ENCODE measurements at places on chromosomes 5 and 9.
A peak's percentile ranks its signal among the peaks of the same experiment; 100 is the strongest.

DNA sequence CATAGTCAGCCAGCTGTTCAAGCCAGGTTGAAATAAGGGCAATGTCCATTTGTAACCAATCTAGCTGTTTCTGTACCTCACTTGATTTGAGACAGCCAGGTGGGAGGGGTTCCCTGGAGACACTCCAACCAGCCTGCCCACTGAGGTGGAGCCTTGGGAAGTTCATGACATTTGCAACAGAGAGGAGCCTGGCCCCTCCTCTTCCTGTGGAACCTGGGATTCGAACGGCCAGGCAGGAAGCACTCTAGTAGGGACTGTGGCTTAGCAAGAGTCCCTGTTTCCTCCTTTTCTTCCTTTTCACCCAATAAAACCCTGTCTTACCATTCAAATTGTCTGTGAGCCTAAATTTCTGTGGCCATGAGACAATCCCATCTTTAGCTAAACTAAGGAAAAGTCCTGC is 312.3 kb upstream of the NMUR2 start:
- no peak for DNase-seq

DNA sequence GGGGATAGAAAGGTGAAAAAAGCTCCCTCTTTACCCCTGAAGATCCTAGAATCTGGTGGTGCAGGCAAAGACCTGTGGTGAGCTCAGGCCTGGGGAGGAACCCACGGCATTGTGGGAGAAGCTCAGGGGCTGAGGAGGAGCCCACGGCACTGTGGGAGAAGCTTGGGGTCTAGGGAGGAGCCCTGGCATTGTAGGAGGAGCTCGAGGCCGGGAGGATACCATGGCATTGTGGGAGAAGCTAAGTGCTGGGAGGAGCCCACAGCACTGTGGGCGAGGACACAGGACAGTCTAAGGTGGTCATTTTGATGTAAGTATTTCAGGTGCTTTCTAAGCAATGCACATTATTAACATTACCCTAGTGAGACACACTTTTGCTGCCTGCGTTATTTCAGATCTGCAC is 179.7 kb downstream of the HSD17B3 start:
- no peak for DNase-seq

GRCh38 chr9:107983181-107983603 is 493.6 kb upstream of the KLF4 start:
- DNase-seq: no peak

DNA sequence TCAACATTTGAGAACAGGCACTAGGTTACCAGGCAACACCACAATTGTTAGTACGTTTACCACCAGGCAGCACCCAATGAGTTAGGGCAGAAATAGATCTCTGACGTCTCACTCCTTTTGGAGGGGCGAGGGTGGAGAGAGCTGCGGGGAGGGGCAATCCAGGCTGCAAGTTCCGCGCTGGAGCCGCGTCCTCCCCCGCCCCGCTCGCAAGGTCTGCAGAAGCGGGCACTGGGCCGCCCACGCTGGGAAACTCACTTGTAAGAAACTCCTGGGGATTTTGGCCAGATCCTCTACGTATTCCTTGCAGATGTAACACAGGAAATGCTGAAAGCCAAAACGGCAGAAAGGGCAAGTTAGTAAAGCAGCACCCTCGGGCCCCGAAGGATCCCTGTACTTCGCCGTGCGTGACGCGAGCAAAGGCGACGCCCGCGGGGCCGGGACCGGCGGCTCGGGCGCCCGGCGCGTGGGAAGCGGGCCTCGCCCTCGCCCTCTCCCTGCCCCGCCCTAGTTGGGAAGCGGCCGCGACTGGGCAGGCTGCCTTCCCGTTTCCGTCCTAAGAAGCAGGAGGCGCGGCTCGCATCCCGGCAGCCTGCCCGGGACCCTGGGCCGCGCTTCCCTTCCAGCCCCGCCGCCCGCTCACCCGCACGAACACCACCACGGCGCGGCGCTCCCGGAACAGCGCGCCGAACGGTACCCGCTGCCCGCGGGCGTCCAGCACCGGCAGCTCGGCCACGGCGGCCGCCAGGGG is 493 bp downstream of the PRXL2C start:
- peak; percentile 75 for DNase-seq

DNA sequence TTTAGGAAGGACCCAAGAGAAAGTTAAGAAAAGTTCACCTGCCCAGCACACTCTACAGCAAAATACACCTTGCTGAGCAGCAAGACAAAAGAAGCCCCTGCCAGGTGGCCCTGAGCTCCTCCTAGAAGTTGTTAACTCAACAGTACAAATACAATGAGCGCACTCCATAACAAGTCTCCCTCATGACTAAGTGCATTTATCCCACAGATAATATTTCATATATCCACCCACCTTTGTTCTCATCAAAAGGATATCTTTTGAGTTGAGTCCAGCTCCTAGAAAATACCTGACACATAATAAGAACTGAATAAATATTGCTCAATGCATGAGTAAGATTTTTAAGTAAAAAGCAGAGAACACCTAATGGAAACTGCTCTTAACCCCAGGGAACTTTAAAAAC is 73.3 kb downstream of the ABCA1 start:
- no peak for DNase-seq

- DNase-seq: no peak
These were observed 123.4 kb downstream of the OLFM1 start for GRCh38 chr9:135210676-135211523.

GRCh38 chr9:6415266-6415665 is 2.3 kb downstream of the UHRF2 start:
- DNase-seq: no peak

DNA sequence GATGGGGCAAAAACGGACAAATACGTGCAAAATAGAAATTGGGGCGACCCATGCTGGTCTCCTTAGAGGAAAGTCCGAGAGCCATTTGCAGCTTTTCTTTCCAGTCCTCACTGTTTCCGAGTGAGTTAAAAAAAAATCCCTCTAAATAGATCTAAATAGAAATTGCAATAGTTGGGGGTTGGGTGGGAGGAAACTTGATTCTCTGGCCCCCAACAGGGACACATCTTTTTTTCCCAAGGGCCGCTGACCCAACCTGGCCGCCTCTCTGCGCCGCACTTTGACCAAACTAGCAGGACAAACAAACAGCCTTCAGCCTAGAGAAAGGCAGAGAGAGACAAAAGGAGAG is 2.8 kb upstream of the NKX2-5 start:
- DNase-seq: peak; percentile 32

GRCh38 chr9:130267930-130268329 is 2.4 kb downstream of the HMCN2 start:
- DNase-seq: no peak

GRCh38 chr9:107755246-107755645 is 265.7 kb upstream of the KLF4 start:
- no peak for DNase-seq

DNA sequence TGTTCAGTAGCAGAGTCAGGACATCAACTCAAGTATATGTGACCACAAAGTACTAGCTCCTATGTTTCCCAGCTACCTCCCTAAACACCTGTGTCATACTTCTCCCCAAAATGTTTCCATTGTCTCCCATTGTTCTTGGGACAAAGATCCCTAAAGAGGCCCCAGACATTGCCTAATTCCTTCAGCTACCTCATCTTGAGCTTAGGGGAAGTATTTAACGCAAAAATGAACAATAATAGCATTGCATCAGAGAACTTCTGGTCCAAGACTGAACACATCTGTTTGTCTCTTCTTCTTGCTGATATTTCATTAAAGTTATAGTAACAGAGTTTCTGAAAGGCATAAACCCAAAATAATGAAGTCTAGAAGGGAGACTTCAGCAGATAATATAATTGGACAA is 430.8 kb downstream of the MTRR start:
- no peak for DNase-seq

DNA sequence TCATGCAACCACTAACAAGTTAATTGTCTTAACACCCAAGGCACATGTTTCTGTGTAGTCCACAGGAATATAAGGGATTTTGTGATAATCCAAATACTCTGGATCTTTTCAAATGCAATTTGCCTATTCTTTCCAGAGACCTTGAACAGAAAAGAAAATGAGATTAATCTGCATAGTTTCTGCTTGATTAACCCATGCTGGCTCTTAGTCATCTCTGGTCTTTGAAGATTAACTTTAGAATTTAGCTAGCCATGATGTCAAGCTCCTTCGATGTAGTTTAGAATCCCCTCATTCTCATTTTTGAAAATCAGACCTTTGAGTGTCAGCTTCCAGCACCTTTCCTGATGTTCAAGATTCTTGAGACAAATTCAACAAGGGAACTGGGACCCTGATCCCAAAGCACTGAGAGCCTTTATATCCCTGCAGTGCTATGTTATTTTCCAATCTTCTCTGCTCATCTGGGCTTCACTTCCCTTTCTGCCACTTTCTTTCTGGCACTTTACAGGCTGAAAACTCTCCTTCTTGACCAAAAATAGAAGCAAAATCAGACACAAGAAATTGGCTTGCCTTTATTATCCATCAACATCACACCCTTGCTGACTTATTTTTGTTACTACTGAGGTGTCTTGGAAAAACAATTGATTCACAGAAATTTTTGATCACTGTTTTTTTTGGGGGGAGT is 155.5 kb downstream of the PALM2AKAP2 start:
- peak; percentile 36 for DNase-seq
